KBM-7 (cell line): ENCODE measurements at places on chromosomes 1 and 21.

GRCh38 chr21:36070999-36071398 is 1.2 kb downstream of the CBR1 start:
- no peak for DNase-seq

DNA sequence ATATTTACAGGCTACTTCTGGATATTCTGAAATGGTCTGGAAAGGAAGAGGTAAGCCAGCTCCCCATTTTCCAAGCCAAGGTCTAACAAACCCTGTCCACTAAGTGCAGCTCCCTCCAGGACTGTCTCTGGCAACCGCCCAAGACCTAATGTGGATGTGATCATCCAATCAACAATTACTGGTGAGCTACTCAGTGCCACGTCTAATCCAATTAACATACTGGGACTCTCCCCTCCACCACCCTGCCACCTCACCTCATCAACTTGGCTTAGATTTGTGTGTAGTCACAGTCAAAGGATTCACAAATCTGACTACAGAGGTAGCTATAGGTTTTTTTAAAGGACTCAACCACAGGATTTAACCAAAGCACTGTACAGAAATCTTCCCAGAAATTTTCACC is 25.4 kb upstream of the S100A7 start:
- no peak for DNase-seq

DNA sequence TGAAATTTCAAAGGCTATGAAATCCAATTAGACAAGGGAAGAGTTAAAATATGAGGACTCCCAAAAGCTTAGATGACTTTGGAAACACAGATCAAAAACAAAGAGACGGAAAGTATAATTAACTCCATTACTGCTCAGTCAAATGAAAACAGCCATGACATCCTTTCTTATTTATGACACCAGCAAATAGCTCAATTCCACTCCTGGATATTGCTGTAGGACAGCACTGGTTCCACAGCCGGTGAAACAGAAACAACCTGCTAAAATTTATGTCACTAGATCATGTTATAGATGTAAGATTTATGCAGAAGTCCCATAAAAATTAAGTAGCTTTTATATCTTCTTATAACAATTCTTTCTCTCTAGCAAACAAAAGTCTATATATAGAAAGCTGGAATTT is 65.6 kb upstream of the RRP15 start:
- DNase-seq = no peak

DNA sequence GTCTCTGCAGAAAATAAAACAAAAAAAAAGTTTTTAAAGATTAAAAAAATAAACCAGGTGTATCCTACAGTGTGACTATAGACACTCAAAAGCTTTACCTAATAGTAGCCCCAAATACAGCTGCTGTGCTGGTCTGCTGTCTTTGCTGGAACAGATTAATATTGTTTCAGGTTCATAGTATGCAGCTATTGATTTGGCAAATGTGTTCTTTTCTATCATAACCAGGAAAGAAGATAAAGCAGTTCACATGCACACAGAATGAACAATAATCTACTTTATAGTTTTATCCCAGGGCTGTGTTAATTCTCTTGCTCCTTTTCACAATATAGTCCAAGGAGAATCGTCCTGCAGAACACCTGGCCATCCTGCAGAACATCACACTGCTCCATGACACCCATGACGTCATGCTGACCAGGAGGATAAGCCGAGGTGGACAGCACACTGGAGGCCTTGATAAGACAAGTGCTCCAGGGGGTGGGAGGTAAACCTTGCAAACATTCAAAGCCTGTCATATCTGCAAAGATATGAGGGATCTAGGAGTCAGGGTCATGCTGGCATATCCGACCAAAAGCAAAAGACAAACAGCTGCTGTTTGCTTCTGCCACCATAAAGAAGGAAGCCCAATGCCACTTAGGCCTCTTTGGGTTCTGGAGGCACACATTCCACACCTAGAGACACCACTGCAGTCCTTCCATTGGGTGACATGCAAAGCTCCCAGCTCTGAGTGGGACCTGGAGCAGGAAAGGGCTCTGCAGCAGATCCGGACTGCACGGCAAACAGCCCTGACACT is 86.1 kb upstream of the SLC2A1 start:
- no peak for DNase-seq

DNA sequence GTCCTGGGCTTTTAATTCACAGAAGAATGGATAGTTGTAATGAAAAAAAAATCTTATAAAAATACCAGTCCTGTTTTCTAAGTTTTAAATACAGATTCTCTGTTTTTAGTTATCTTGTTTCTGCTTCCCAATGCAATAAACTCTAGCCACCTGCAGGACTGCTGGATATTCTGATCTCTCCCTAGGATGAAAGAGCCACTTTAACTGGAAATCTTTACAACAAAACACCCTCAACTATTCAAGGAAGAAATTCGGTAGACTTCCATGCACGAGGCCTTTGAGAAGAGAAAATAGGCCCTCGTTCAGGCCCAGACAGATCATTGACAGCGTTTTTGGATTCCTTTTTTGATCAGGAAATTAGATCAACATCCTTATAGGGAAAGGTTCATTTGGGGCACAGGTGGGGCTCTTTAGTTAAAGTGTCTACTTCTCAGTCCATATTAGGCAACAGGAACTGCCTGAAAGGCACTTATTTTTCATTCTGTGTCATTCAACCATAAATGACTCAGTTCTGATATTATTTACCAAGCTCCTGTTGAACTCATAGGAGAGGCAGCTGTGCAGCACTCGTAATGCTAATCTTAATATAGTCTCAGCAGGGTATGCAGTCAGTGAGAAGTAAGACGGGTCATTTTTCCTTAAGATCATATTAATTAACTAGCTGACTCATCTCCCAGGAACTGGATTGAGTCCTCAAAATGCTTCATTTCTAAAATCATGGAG is 71.1 kb upstream of the ERRFI1 start:
- DNase-seq = no peak

DNA sequence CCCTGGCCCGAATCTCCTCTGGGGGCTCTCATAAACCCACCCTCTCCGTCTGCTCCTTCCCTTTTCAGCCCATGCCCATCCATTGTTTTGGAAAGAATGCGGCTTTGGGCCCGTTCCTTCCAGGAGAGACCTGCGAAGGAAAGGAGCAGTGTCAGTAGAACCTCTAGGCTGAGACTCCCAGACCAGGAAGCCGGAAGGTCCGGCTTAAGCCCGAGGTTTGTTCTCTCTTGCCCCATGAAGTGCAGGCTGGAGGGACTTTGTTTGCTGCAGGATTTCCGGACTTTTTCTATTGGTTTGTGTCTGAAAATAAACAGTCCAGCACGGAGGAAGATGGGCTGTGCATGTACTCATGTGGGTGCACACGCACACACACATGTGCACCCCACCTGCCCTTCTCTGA is 49.8 kb downstream of the ELK4 start:
- no peak for DNase-seq

DNA sequence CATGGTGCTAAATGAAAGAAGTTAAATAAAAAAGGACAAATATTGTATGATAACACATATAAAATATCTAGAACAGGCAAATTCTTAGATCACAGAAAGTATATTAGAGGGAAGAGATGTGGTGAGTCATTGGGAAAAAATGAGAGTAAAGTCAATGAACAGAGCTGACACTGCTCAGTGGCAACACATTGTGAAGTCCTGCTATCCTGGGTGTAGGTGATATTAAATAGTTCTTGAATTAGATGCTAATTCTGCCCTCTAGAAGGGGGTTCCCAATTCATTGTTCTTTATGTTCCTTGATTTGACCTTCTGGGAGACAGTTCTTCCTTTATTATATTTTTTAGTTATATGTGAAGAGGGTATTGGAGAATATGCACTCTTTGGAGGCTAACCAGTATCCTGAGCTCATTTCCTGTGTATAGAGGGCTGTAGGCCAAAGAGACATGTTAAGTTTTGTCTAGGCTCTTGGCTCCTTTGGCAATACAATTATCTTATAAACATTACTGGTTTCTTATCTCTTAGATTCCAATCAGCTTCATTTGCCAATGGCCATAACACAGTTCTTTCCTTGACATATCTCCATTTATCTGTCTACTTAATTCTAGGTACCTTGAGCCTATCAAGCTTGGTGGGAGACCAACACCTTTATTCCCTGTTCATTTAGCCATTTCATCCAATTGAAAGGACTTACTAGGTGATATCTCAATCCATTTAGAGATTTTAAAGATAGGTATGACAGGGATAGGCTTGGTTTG is 6.6 kb upstream of the SLC35A3 start:
- no peak for DNase-seq

DNA sequence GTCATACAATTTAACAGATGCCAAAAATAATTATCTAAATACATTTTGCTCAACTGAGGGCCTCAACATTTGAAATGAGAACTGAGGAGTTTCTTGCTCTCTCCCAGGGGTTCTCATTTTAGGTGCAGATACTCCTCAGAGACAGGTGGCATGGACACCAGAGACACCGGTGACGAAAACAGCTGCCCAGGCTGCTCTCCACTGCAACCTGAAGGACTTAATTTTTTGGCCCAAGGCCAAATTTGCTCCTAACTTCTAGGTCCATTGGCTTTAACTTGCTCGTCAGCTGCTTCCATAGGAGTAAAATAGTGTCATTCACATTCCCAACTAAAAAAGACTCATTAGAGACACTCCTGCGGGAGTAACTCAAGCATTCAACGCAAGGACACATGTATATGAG is 87.0 kb downstream of the NRIP1 start:
- DNase-seq = no peak

GRCh38 chr1:87584586-87584985 is 255.9 kb downstream of the LMO4 start:
- no peak for DNase-seq

DNA sequence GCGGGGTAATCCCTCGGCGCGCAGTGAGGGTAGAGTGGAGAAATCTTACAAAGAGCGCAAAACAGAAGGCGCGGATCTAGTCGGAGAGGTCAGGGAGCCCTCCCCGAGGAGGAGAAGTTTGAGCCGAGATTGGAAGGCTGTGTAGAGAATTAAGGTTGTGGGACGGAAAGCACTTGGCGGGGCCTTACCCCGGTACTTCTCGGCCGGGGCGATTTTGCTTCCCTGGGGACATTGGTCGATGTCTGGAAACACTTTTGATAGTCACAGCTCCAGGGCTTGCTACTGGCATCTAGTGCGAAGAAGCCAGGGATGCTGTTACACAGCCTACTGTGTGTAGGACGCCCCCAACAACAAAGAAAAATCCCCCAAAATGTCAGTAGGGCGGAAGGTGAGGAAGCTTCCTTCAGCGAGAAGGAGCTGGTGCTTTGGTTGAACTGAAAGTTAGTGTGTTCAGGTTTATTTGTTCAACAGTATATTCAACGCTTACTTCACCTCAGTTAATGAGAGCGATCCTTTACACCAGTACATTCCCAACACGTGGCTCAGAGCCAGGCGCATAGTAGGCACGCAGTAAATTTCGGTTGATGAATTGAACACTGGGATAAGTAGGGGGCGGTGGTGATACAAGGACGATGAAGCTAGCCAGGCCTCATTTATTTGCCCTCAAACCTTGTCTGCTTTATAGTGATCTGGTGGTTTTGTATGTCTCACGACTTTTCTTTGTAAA is 807 bp downstream of the CEP85 start:
- peak; percentile 58 for DNase-seq

GRCh38 chr1:28439320-28439719 is 66.5 kb upstream of the RCC1 start:
- DNase-seq = no peak

- no peak for DNase-seq
These were observed 31.5 kb downstream of the LDLRAD1 start for GRCh38 chr1:53986458-53986857.
